ENCODE measurements at places on chromosomes 2 and 18. TPM values are rescaled to one million over a fixed set of nuclear protein-coding genes. Genes with fewer than 3 reads are reported as not detected.

Gene SERPINB13
- not detected for polyA plus RNA-seq

DNA sequence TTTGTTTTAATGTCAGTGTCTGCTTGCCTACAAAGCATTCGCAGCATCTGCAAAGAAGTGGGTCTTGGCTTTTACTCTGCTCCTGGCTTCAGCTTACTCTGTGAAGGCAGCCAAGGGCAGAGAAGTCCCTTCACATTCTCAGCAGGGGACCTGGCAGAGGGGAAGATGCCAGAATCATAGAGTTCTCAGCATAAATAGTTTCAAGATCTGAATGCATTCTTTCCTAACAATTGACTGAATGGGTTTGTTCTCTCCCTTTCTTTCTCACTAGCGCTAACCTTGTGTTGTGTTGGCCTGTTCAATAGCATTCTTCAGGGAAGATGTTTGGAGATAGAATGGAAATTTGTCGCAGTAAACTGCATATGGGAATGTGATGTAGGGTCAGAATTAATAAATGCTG, 106.9 kb downstream of the FARSB start:
- no peak for DNase-seq

Gene BABAM2
- polyA plus RNA-seq: 70.0 TPM

Gene CFAP210
- not detected for polyA plus RNA-seq

DNA sequence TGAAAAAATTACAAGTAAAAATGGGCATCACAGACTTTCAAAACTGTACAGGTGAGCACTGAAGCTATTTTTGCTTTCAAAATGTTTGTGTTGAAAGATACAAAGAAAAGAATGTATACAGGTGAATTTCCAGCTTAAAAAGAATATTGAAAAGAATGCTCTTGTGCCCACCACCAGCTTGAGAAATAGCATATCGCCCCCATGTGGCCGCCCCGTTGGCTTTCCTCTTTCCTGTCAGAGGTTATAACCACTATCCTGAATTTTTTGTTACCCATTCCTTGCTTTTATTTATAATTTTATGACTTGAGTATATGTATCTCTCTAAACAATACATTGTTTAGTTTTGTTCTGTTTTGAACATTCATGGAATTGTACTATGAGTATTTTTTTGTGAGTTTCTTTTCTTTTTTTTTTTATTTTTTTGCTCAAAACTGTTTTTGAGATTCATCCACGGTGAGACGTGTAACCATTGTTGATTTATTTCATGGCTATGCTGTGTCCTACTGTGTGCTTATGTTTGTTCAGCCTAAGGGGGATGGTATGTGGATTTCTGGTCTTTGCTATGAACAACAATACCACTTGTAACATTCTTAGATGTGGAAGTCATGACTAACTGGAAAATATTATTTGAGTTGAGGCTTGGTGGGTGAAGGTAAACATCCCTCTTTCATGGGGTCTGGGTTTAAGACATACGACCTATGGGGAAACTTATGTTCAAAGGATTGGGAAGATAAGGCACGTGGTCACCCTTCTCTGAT, 11.6 kb downstream of the TRPM8 start:
- peak; percentile 24 for DNase-seq

- no peak for DNase-seq
These were observed 464.1 kb downstream of the TGIF1 start for GRCh38 chr18:3914109-3914508.

- DNase-seq: no peak
These were observed 4.2 kb upstream of the CLIP4 start for GRCh38 chr2:29110916-29111535.

- DNase-seq: no peak
These were observed 86.8 kb upstream of the TFPI start for GRCh38 chr2:187640926-187641510.

DNA sequence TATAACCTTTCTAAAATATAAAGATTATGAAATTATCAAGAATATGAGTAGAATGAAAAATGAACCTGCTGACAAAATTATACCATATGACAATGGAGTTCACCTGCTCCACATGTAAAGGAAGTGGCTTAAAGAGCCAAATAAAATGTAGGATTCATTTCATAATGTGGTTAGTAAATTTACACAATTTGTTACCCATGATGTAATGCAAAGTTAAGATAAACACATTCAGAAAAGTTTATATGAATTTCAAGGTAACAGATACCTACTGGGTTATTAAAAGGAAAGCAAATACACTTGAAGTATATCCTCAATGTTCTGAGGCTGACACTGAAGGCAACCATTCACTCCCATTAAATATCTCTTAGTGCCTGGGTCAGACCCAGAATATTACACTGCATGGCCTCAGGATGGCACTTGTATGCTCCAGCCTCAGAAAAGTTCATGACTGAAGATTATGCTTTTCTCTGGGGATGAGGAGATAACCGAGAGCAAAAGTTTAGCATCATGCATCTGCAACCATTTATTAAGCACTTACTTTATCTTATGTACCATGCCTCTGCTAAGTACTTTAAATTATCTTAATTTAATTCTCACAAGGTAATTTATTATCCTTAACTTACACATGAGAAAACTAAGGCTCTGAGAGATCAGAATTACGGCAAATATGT, 6.2 kb downstream of the STRN start:
- no peak for DNase-seq

- DNase-seq: no peak
These were observed 261.8 kb downstream of the ERBB4 start for GRCh38 chr2:212276813-212277212.

Gene KHK
- 3.4 TPM for polyA plus RNA-seq

DNA sequence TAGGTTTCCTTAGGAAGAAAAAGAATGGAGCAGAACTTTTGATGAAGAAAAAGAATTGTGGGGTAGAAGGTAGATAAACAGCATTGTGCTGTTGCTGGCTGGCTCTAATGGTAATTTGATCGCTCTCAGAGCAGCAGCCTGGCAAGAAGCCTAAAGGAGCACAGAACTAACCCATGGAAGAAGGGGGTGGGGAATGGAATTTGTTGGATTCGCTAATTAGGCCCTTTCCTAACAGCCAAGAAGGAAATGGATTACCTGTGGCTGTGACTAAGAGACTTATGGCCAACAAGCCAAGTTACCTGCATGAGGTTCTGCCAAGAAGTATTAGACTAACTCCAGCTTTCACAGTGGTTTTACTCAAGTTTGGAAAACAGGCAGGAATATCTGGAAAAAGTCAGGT, 210.6 kb downstream of the IKZF2 start:
- no peak for DNase-seq

DNA sequence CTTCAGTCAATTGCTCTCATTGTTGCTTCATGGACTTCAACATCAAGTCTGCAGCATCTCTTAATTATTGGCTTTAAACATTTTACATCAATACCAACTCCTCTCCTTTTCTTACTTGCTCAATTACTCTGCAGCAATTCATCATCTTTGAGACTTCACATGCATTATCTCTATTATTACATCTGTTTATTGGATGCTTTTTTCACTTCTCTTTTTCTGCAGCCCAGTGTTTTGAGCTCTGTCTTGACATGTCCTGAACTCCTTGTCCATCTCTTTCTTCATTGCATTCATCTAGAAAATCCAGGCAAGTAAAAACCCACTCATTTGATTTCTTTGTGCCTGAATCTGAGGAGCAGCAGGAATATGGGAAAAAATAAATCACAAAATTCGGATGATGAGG, 647.9 kb downstream of the PLCL1 start:
- no peak for DNase-seq

Gene DNAJC5G
- not detected for polyA plus RNA-seq

GRCh38 chr2:208541461-208541988, 134.9 kb downstream of the PTH2R start:
- DNase-seq: no peak

GRCh38 chr18:6598657-6599056, 130.9 kb upstream of the ARHGAP28 start:
- DNase-seq: no peak

Gene NGEF
- not detected for polyA plus RNA-seq

- DNase-seq: no peak
These were observed 34.8 kb downstream of the CDH20 start for GRCh38 chr18:61368001-61368400.

Gene ALPG
- polyA plus RNA-seq: not detected

Gene FRZB
- polyA plus RNA-seq: not detected

- DNase-seq: no peak
These were observed 1.2 kb upstream of the NMUR1 start for GRCh38 chr2:231531466-231531865.

DNA sequence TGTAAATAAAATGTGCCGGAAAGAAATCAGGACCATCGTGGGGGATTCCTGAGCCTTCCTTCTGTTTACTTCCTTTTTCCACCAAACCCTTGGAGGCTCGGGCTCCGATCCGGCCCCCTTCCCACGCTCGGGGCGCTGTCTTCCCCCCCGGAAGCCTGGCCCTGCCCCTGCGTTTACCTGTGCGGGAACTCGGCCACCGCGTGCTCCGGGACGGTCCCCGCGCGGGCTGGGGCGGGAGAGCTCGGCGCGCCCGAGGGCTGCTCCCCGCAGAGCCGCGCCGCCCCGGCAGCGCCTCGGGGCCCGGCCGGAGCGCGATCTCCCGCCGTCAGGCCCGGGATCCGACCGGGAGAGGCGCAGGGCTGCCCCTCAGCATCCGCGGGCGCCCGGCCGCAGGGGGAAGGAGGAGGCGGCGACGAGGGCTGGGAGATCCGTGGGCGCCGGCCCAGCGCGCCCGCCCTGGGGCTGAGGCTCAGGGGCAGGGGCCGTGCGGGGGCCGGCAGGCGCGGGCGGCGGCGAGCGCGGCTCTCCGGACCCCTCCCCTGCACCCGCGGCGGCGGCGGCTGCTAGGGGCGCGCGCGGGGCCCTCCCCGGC, 435 bp downstream of the ADCY3 start:
- no peak for DNase-seq

DNA sequence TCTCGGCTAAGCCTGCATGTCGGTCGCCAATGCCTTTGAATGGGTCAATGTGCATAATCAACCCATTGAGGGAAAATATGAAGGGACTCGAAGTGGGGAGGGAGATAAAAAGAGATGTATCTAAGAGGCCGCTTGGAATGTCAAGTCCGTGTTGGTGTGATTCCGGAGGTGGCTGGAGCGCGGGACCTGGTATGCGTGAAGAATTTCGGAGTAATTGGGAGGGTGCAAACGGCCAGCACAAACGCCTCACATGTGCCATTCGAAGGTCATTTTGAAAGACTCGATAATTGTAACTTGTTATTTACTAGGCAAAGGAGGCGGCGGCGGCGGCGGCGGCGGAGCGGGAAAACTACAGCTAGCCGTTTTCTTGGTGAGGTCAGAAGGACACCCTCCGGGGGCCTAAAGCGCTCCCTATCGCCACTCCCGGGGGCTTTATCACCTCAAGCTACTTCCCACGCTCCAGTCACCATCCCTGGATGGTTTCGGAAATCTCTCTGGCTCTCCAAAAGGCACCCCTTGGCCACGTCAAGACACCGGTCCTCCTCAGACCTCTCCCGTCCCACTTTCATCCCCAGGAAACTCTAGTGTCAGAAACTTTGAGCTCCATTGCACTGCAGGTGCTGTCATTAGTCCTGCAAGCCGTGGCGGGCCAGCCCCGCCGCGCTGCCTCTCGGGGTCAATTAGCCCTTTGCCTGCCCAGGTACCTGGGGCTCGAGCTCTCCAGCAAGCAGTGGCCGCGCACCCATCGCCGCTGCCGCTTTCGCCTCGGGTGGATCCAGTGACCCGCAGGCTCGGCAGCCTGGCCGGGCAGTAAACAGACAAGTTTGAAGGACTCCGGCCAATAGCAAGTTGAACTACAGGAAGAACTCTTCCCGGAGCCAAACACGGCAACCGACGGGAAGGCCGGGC, 1.5 kb downstream of the ERBB4 start:
- no peak for DNase-seq

Gene SGPP2
- polyA plus RNA-seq: 2.9 TPM

DNA sequence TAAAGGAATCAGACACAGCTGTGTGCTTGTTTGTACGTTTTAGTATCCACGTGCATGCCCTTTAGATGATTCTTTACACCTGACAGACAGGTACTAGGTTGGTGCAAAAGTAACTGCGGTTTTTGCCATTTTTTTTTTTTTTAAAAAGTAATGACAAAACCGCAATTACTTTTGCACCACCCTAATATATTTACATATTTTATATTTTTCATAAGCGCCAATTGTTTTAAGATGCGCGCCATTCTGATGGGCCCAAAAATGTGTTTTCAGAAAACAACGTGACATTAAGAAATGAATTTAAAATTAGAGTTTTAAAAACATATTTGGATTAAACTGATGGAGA, 972 bp upstream of the COBLL1 start:
- DNase-seq: no peak

Gene AMER3
- polyA plus RNA-seq: not detected

GRCh38 chr2:41294331-41294730, 753.5 kb upstream of the PKDCC start:
- DNase-seq: no peak
